ENCODE measurements at places on chromosomes 16 and 17.

- DNase-seq, result no peak
These were observed 18.3 kb upstream of the TNFRSF13B start for GRCh38 chr17:16989953-16990860.

- DNase-seq, result no peak
These were observed 106.8 kb downstream of the ZNF778 start for GRCh38 chr16:89324056-89325010.

GRCh38 chr17:38561416-38562214 is 44.1 kb downstream of the SRCIN1 start:
- DNase-seq, result no peak

DNA sequence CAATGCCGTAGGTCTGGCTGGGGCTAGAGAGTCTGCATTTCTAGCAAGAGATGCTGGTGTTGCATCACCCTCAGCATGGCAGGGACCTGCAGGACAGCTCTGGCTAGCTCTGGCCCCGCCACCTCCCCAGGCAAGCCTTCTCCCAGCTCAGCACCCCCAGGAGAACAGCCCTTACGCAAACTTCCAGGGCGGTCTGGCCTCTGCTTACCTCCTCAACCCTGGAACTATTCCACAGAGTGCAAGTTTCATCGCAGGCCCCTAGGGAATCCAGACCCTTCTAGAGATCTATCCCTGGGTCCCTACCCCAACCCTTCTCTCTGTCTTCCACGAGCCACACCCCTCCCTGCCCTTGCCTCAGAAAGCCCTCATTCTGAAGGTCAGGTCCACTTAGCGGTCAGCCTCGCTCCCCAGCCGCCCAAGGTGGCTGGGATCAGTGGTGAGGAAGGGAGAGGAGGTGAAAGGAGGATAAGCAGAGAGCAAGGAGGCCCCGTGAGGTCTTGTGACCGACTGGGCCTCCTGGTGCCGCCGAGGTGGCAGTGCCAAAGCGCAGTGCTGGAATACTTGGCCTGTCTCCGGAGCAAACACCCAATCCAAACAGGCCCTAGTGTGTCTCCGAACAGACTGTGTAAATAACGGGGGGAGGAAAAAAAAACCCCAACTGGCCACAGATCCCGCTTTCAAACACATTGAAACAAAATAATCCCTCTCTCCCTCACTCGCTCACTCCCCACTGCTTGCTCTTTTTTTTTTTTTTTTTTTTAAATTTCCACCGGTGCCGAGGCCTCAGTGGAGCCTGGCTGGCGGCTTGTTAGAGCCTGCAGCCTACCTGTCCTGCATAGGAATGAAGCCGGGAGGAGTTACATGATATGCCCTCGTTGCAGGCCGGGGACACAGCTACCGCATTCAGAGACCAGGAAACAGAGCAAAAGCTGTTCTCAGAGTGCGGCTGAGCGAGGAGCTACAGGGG is 380.9 kb downstream of the SOX9 start:
- DNase-seq, result no peak

DNA sequence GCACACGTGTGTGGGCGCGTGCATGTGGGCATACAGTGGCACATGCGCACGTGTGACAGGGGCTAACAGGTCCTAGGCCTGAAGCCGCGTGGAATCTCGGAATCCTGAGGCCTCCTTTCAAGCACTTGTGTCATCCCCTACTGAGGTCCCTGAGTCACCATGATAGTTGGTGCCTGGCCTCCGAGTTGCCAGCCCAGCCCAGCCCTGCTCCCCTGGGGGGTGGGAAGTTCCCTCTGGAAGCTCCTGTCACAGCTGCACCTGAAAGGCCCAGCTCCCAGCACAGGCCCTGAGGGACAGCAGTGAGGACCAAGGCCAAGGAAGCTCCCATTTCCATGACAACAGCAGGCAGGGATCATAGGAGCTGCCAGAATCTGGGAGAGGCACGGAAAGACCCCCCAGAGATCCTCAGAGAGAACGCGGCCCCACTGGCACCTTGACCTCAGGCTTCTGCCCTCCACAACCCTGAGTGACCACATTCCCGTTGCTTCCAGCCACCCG is 35.4 kb upstream of the ENPP7 start:
- no peak for DNase-seq

GRCh38 chr17:1820528-1821252 is 9.0 kb downstream of the SMYD4 start:
- no peak for DNase-seq
